ENCODE measurements at places on chromosomes 7 and 10.

GRCh38 chr7:3591944-3592343 is 290.9 kb downstream of the SDK1 start:
- no peak for DNase-seq

- DNase-seq: peak; percentile 15
Observed at GRCh38 chr10:91694170-91694794, 61.4 kb upstream of the PPP1R3C start.

- DNase-seq: no peak
Observed at GRCh38 chr7:133124974-133125373, 43.1 kb upstream of the CHCHD3 start.

GRCh38 chr7:128948976-128949760 is 11.4 kb downstream of the IRF5 start:
- no peak for DNase-seq

- DNase-seq: no peak
Observed at GRCh38 chr7:28483908-28484605, 71.7 kb downstream of the CREB5 start.

- DNase-seq: no peak
Observed at GRCh38 chr10:112177247-112177646, 6.3 kb downstream of the GPAM start.

DNA sequence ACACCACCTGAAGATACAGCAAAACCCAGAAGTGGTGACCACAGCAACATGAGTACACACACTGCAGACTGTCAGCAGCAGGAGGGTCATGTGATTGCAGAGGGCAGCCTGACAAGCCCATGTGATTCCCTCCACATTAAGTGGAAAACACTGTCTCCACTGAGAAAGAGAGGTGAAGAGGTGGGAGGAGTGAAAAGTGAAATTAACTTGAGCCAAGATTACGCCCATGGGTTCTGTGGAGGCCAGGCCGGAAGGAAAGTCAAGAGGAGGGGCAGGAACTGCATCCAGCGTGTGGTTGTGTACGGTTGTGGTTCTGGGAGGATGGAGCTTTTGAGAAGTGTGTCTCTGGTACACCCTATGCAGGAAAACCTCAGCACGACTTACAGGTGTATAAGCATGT is 138.5 kb downstream of the PLXNA4 start:
- DNase-seq: no peak

DNA sequence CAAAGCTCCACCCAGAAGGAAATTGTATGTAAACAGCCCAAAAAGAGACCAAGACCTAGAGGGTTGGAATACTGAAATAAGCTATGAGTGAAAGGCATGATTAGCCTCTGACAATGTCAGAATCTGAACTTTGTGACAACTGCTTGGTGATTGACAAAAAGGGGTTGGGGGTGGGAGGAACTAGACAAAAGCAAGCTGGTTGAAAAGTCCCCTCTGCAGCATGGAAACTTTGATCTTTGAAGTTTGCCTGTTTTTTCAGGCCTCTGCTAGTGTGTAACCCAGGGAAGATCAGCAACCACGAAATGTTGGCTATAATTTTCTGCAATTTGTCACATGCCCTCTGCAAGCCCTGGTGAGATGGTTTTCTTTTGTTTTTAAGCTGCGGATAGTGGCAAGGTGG is 104.8 kb upstream of the SLC25A13 start:
- no peak for DNase-seq

- DNase-seq: no peak
Observed at GRCh38 chr10:110275128-110275729, 29.5 kb downstream of the SMNDC1 start.

GRCh38 chr10:19817231-19817933 is 1.1 kb downstream of the PLXDC2 start:
- no peak for DNase-seq

All from RKO (cell line).